Upper lobe of left lung (tissue), 6 donors: ENCODE measurements at places on chromosomes 5 and 9. TPM values are rescaled to one million over a fixed set of nuclear protein-coding genes. Genes with fewer than 3 reads are reported as not detected.

DNA sequence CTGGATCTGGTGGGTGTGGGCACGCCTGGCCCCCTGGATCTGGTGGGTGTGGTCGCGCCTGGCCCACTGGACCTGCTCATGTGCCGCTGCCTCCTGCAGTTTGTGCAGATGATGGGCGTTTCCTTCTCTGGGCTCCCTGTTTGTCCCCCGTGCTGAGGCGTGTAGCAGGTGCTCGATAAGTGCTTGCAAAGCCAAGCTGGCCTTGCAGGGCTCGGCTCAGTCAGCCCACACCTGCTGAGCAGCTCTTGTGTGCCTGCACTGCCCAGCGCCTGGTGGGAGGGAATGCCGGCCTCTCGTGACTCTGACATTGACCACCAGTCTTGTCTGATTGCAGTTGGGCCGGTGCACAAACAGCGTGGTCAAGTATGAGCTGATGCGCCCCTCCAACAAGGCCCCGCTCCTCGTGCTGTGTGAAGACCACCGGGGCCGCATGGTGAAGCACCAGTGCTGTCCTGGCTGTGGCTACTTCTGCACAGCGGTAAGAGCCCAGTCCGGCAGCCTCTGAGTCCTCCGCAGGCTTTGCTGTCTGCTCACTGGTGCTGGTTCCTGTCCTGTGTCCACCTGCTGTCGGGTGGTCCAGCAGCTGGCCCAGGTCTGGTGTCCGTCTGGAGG, 102.7 kb upstream of the CACNA1B start:
- H3K4me1 ChIP-seq = no peaks in the 10 kb centered on the region
- H3K4me3 ChIP-seq = no peak overlapping the region
- H3K27ac ChIP-seq = no peak overlapping the region
- no peaks in the 10 kb centered on the region for H3K27me3 ChIP-seq

GRCh38 chr5:39598661-39599248, 174.0 kb upstream of the DAB2 start:
- H3K4me3 ChIP-seq = no peak overlapping the region
- H3K27ac ChIP-seq = no peak overlapping the region
- H3K27me3 ChIP-seq = no peaks in the 10 kb centered on the region
- DNase-seq = no peak
- no peaks in the 10 kb centered on the region for H3K36me3 ChIP-seq

GRCh38 chr5:159263569-159263905, 447 bp downstream of the UBLCP1 start:
- H3K4me3 ChIP-seq = peak overlapping the region; percentile 79
- H3K36me3 ChIP-seq = no peaks in the 10 kb centered on the region
- H3K4me1 ChIP-seq = peaks cover 14% of the 10 kb centered on the region
- no peak for DNase-seq
- H3K27me3 ChIP-seq = no peaks in the 10 kb centered on the region

DNA sequence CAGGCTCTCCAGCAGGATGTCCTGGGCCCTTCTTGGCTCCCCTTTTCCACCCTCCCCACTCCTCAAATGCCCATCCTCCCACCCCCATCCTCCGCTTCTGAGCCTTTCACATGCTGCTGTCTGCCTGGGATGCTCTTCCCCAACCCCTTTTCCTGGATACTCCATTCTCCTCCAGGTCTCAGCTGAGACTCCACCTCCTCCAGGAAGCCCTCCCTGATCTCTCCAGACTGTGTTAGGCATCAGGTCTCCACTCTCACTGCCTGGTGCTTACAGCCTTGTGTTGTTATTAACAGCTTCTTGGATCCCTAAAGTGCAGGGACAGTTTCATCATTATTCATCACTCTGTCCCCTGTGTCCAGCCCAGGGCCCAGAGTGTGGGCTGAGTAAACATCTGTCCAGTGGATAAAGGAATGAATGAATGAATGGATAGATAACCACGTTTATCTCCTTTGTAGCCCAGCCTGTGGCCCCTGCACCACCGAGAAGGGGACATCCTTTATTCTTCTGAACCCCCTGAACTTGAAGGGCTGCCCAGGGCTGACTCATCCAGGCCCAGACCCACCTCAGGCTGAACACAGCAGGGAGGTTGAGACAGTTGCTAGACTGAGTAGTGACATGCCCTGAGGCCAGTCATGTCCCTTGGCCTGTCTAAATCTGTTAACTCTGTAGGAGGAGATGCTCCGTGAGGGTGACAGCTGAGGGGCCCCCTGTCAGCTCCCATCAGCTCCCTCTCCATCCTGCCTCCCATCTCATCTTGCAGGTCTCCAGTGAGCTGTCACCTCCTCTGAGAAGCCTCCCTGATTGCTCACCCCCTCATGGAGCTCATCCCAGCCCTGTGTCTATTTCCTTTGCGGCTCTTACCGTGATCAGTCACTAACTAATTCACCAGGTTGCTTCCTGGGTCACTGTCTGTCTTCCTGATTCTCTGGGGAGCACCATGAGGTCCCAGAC, 14.6 kb upstream of the LAMC3 start:
- no peak for DNase-seq
- H3K4me3 ChIP-seq = no peak overlapping the region
- H3K27ac ChIP-seq = no peak overlapping the region
- H3K27me3 ChIP-seq = peaks cover 3% of the 10 kb centered on the region

PRLR gene
- total RNA-seq = 0.49 TPM

CD274 gene
- 13.6 TPM for total RNA-seq

GRCh38 chr5:94524841-94525697, 93.3 kb downstream of the KIAA0825 start:
- no peaks in the 10 kb centered on the region for H3K27me3 ChIP-seq
- no peak overlapping the region for H3K27ac ChIP-seq
- no peaks in the 10 kb centered on the region for H3K4me1 ChIP-seq

EQTN gene
- total RNA-seq = not detected

DNA sequence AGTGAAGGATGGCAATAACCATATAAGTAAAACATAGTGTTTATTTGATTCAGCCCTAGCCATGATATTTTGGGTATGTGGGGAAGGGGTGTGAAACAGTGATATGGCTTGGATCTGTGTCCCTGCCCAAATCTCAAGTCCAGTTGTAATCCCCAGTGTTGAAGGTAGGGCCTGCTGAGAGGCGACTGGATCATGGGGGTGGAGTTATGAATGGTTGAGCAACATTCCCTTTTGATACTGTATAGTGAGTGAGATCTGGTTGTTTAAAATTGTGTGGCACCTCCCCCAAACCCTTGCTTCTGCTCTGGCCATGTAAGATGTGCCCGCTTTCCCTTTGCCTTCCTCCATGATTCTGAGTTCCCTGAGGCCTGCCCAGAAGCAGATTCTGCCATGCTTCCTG, 1804.6 kb downstream of the MAT2B start:
- H3K27me3 ChIP-seq = no peaks in the 10 kb centered on the region
- H3K4me1 ChIP-seq = no peaks in the 10 kb centered on the region
- DNase-seq = no peak
- no peak overlapping the region for H3K27ac ChIP-seq
- no peaks in the 10 kb centered on the region for H3K36me3 ChIP-seq
- no peak overlapping the region for H3K4me3 ChIP-seq

- H3K4me1 ChIP-seq = no peaks in the 10 kb centered on the region
- no peak overlapping the region for H3K27ac ChIP-seq
- no peak for DNase-seq
- no peaks in the 10 kb centered on the region for H3K27me3 ChIP-seq
- no peaks in the 10 kb centered on the region for H3K36me3 ChIP-seq
- H3K4me3 ChIP-seq = no peak overlapping the region
Observed at GRCh38 chr9:136143215-136144001, 24.7 kb upstream of the TMEM250 start.

GDA gene
- total RNA-seq = 3.6 TPM

TNFSF15 gene
- total RNA-seq = 7.5 TPM

PRSS3 gene
- total RNA-seq = not detected

DNA sequence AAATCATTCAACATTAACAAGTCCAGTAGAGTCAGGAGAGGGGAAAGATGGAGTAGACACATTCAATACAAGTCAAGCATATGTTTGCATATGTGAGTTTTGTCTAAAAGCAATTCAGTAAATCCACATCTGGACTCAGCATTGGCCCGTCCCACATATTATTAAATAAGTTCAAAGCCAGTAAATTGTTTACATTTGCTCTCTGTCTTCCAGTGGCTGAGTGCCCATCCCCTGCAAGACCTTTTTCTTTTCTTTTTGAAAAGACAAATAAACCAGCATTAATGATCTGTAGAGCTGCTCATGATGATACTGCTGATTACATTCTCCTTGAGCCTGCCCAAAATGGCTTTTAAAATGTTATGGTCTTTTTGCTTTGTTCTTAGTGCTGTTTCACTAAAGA, 71.1 kb downstream of the TNC start:
- H3K27me3 ChIP-seq = no peaks in the 10 kb centered on the region
- no peak overlapping the region for H3K27ac ChIP-seq
- no peak overlapping the region for H3K4me3 ChIP-seq
- H3K4me1 ChIP-seq = no peaks in the 10 kb centered on the region
- H3K36me3 ChIP-seq = no peaks in the 10 kb centered on the region
- no peak for DNase-seq

DNA sequence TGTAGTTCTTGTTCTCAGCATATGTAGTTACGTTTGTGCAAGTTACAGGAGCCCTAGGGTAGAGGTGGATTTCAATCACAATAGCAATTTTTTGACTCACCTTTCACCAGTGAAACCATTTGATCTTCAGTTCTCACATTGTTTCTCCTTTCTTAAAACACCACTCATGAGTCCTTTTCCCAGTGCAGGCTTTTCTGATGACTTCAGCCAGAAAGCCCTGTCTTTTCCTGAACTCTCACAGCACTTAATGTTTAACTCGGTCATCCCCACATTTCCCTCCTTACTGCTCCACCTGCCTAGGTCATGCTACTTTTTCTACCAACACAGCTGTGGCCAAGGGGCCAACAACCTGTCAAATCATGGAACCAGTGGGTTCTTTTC, 37.9 kb downstream of the ARHGEF28 start:
- no peak for DNase-seq
- no peaks in the 10 kb centered on the region for H3K27me3 ChIP-seq
- no peak overlapping the region for H3K27ac ChIP-seq
- H3K4me1 ChIP-seq = peaks cover 4% of the 10 kb centered on the region
- H3K4me3 ChIP-seq = no peak overlapping the region
- no peaks in the 10 kb centered on the region for H3K36me3 ChIP-seq

DNA sequence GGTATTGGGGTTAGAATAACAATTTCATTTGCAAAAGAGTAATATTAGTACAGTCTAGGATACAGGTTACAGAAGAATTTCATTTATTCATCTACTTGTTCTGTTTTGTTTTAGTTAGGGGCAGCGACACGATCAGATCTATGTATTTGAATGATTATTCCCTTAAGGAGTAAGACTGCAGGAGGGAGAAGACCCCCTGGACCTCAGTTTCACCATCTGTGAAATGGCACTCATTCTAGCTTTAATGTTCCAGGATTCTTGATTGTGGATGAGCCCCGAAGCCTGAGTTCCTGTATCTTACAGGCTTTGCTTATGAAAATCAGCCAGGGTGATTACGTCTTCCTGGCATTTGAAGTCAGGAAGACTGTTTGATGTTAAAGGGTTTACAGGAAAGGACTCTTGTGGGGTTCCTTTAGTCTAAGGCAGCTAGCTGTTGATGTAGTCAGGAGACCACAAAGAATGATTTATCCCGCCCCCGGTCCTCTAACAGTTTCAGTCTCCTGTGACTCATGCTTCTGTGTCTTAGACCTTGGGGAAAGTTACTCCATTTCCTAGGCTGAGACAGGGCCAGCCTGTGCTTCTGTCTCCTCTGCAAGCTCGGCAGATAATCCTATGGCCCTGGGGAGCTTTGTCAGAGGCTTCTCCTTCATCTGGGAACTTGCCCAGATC, 11.5 kb downstream of the SMIM3 start:
- H3K4me3 ChIP-seq = no peak overlapping the region
- H3K27me3 ChIP-seq = no peaks in the 10 kb centered on the region
- no peaks in the 10 kb centered on the region for H3K36me3 ChIP-seq
- DNase-seq = peak; percentile 71
- H3K27ac ChIP-seq = peak overlapping the region; percentile 58

DNA sequence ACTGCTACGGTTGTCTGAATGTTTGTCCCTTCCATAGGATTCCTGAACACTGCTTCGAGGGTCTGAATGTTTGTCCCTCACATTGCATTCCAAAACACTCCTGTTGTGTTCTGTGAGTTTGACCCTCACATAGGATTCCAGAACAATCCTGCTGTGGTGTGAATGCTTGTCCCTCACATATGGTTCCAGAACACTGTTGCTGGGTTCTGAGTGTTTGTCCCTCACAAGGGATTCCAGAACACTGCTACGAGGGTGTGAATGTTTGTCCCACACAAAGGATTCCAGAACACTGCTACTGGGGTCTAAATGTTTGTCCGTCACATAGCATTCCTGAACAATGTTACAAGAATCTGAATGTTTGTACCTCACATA, 201.2 kb downstream of the FOXD4L6 start:
- H3K4me3 ChIP-seq = no peak overlapping the region
- no peaks in the 10 kb centered on the region for H3K27me3 ChIP-seq
- no peak overlapping the region for H3K27ac ChIP-seq
- DNase-seq = no peak

GCNT4 gene
- total RNA-seq = 1.0 TPM

DNA sequence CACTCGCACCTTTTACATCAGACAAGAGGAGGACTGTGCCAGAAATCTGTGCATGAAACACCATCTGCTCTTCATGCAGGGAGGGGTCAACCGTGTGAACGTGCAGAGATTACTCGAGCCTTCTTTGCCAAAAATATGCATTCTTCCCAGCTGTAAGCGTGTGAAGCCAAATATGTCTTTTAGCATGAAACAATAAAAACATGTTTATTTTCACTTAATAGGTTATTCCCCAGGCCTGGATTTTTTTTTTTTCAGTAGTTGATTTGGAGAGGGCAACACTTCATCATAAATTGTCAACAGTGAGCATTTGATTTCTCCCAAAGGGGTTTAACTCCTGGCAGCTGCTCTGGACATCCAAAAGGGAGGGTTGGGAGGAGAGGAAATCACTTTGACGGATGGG, 23.8 kb downstream of the PLAC8L1 start:
- H3K27me3 ChIP-seq = no peaks in the 10 kb centered on the region
- no peaks in the 10 kb centered on the region for H3K36me3 ChIP-seq
- H3K27ac ChIP-seq = no peak overlapping the region
- DNase-seq = no peak
- H3K4me3 ChIP-seq = no peak overlapping the region
- no peaks in the 10 kb centered on the region for H3K4me1 ChIP-seq

SLC6A18 gene
- not detected for total RNA-seq

ITGA1 gene
- total RNA-seq = 75.1 TPM

DNA sequence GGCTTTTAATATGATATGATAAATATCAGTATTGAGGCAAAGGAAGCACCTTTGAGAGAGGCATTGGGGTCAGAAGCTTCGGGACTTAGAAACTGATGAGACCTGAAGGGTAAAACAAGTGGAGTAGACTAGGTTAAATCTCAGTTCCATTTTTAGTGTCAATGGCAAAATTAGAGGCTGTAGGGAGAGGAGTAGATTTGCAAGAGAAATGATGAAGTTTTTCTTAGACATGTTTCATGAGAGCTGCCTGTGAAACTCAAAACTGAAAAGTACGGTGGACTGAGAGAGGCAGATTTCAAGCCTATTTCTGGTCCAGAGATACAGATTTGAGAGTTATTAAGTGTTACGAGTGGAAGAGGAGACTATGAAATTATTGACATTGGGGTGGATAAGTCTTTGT, 278.5 kb downstream of the TAF11L14 start:
- no peaks in the 10 kb centered on the region for H3K27me3 ChIP-seq
- no peak overlapping the region for H3K4me3 ChIP-seq
- H3K36me3 ChIP-seq = no peaks in the 10 kb centered on the region

LRRC26 gene
- not detected for total RNA-seq

- peaks cover 7% of the 10 kb centered on the region for H3K4me1 ChIP-seq
- no peak for DNase-seq
- H3K27ac ChIP-seq = peak overlapping the region; percentile 66
- H3K36me3 ChIP-seq = no peaks in the 10 kb centered on the region
Observed at GRCh38 chr5:72598401-72599064, 91.3 kb upstream of the ZNF366 start.
